Cardiac septum (tissue), 1 donor: ENCODE measurements at places on chromosomes 12 and 14.

- DNase-seq: no peak
Measured at GRCh38 chr12:7134396-7135166, 4.4 kb downstream of the CLSTN3 start.

- no peak for DNase-seq
Measured at GRCh38 chr12:120417917-120418580, 19.9 kb upstream of the COX6A1 start.

DNA sequence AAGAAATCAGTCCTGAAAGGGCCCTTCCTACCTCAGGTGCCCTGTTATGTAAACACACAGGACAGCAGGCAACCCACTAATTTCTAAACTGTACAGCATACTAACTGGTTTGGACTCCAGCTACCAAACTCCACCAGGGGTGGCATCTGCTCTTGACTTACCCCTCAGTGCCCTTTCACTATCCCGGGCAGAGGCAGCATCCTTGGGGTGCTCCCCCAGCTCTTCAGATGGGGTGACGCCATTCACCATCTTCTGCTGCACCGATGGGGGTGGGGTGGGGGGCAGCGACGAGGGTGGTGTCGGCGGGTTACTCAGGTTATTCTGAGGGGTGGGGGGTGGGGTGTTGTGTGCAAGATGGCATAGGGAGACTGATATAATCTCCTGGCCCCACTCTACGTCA is 11.5 kb upstream of the PRKAG1 start:
- no peak for DNase-seq

DNA sequence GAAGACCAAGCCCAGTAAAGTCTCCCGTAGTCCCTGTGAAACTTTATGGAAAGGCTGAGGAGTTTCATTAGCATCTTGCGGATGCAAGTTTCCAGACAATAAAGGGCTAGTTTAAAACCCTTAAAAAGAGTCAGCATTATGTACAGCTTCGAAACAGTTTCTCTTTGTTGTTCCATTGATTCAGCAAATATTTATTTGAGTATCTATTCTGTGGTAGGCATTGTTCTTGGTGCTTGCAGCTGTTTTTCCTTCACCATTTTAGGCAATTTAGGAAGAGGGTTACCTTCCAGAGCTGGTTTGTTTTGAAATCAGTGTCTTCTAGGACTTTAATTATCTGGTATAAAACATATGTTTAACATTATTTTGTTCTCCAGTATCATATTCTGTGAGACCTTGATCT is 1.5 kb downstream of the SLIRP start:
- DNase-seq: no peak

GRCh38 chr12:69338120-69338859 is 9.9 kb upstream of the LYZ start:
- no peak for DNase-seq

GRCh38 chr14:20836668-20837338 is 34.2 kb upstream of the RNASE1 start:
- no peak for DNase-seq

GRCh38 chr12:124477107-124477915 is 90.1 kb downstream of the NCOR2 start:
- no peak for DNase-seq

GRCh38 chr14:24206260-24207103 is 986 bp downstream of the TSSK4 start:
- DNase-seq: no peak

DNA sequence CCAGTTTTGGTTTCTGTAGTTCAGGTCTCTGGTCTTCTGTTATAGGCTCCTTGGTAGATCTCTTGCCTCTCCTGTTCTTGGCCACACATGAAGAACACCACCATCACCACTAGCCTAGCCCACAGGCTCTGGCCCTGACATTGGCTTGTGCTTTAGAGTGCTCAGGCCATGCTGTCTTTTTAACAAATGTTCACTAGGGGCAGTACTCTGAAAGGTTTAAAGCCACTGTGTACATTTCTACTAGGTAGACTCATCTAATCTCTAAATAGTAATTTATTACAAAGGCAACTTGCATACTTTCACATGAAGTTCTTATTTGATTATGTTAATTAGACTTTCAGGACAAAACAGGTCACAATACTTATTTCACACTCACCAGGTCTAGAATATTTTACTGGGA is 38.3 kb downstream of the PDE6H start:
- no peak for DNase-seq

- DNase-seq: peak; percentile 39
Measured at GRCh38 chr12:1803736-1804135, 16.6 kb upstream of the LRTM2 start.

- no peak for DNase-seq
Measured at GRCh38 chr12:119870457-119870856, 6.7 kb downstream of the CIT start.

DNA sequence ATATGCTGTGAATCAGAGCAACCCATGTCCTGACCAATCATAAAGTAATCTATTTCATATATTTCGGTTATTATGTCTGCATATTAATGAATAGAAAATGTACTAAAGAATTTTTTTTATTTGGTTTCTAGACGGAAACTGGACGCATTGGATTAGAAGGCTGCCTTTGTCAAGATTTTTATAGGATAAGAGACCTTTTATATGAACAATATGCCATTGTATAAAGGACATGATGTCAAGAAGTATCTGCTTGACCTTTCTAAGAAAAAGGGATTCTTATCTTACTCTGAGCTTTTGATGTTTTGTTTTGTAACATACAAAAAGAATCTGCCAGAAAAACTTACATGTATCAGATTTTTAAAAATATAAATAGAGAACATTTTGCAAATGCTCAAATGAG is 39.8 kb downstream of the CPSF2 start:
- DNase-seq: no peak

DNA sequence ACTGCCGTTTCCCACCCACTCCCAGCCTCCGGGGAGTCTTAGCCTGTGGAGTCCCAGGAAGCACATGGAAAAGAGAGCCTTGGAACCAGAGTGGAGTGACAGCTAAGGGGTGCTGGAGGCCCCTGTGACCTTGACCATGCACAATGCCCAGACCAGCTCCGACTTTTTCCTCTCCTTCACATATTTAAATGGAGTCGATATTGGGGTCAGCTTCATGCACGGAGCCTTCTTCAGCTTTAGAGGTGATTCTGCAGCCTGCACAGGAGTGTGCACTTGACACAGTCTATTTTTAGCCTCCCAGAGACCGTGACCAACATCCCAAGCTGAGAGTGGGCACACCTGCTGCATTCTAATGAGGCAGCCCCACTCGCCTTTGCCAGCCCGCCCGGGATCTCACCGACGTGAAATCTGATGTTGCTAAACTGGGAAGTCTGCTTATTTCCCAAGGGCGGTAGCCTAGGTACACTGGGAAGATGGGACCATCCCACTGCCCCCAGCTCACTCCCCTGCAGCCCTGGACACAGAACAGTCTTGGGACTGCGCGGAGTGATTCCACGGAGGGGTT is 47.5 kb downstream of the PRMT8 start:
- no peak for DNase-seq

DNA sequence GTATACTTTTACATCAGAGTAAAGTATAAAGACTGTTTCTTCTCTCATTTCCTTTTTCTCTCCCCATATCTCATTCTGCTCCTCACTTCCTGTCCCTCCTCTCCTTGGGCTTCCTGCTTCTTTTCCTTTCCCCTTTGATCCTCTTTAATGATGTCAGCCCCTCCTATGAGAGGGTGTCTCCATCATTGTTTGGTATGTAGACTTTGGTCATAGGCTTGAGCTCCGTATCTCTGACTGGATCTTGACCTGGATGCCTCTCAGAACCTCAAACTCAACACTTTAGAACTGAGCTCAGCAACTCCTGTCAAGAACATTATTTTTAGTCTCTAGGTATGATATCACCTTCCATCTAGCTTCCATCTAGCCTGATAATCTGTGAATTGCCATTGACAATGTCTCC is 50.3 kb downstream of the AKAP6 start:
- DNase-seq: no peak

- DNase-seq: no peak
Measured at GRCh38 chr14:95294320-95294719, 25.4 kb downstream of the CLMN start.

GRCh38 chr14:32560209-32560857 is 231.2 kb downstream of the AKAP6 start:
- DNase-seq: no peak

- no peak for DNase-seq
Measured at GRCh38 chr12:42473561-42473960, 116.0 kb downstream of the PRICKLE1 start.

GRCh38 chr14:88955455-88955854 is 131.0 kb downstream of the TTC8 start:
- DNase-seq: no peak

DNA sequence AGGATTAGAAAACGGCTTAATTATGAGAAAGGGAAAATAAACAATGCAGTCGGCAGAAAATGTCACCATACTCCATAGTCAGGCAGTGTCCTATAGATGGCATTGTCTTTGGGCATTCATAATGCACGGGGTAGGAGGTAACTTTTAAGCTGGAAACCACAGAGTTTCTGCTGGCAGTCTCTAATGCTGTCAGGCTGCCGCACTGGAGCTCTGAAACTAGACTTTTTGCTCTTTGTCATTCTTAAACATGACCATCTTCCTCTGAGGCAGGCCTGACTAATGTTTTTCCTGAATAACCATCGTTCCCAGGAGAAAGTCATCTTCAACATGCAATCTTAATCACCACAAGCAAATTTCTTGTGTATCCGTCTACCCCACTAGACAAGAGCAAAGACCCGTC is 108.8 kb downstream of the ETNK1 start:
- no peak for DNase-seq

- DNase-seq: no peak
Measured at GRCh38 chr14:31070431-31070830, 44.3 kb upstream of the STRN3 start.

GRCh38 chr14:30387871-30388270 is 171.1 kb upstream of the G2E3 start:
- DNase-seq: no peak

DNA sequence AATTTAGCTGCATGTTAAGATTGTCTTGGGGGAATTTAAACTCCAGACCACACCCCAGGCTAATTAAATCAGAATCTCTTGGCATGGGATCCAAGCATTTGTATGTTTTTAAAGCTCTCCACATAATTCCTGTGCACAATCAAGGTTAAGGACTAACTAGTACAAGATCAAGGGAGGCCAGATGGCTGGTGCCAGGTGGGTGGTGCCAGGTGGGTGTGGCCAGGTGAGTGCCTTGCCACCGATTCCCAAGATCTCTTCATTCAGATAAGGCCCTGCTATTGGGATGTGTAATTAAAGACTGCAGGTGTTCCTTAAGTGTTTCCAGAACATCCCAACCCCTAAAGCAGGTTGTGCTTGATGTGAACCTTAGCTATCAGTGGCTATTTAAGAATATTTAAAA is 75.1 kb downstream of the NRXN3 start:
- no peak for DNase-seq

- DNase-seq: no peak
Measured at GRCh38 chr12:121560392-121561008, 20.3 kb downstream of the KDM2B start.

DNA sequence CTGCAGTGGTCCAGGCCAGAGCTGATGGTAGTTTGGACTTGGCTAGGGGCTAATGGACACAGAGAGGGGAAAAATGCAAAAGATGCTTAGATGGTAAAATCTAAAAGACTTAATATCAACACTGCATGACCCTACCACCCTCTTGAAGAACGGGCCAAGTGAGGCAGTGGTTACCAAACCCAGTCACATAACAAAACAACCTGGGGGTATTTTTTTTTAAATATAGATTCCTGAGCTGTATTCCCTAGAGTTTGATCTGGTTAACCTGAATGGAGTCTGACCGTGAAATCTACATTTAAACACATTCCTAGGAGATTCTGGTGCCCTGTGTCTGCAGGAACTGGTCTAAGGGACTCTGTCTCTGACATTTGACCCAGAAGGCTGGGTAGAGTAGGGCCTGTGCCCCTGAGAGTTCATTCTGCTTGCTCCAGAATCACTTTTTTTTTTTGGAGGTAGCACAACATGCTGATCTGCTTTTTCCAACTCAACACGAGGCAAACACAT is 15.7 kb downstream of the ABHD4 start:
- DNase-seq: no peak

DNA sequence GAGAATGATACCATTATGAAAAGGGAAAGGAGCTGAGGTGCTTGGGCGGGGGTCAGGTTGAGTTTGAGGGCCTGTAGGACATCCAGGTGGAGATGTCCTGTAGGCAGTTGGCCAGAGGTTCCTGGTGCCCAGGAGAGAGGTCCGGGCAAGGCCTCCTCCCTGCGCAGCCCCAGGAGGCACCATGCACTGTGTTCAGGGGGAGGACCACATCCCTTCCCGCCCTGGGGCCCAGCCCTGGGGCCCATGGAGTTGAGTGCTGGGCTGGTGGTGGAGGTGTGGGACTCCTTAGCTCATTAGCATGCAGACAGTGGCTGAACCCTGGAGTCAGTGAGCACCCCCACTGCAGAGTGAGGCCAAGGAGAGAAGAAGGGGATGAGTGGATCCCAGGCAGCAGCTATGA is 5.7 kb upstream of the FAIM2 start:
- peak; percentile 55 for DNase-seq

DNA sequence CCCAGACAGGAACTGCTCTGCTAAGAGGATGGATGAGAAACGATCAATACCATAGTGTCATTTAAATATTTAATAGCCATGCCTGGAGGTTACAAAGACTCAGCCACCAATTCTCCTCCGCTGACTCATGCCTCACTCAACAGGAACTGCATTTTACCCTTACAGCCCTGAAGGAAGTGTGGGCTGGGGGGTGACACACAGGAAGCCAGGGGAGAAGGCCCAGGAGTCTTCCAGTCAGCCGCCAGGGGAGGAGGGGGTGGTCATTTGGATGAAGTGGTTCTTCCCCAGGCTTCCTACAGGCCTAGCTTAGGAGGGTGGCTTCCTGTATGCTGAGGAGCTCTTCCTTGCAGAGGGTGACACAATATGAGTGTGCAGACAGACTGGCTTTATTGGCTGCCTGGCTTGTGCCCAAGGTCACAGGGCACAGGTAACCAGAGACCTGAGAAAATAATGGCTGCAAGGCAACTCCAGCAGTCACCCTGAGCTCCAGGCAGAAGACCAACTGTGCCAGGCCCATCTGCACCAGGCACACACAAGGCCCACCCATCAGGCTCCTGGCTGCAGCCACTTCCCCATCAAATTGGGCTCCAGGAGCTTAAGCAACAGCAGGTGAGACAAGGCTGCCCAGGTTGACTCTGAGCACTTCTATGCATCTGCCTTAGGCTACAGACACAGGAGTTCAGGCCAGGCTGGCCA is 30.6 kb upstream of the RPLP0 start:
- peak; percentile 93 for DNase-seq

- no peak for DNase-seq
Measured at GRCh38 chr14:92603309-92604242, 90.0 kb downstream of the RIN3 start.

- no peak for DNase-seq
Measured at GRCh38 chr12:69663726-69664125, 35.4 kb downstream of the BEST3 start.

DNA sequence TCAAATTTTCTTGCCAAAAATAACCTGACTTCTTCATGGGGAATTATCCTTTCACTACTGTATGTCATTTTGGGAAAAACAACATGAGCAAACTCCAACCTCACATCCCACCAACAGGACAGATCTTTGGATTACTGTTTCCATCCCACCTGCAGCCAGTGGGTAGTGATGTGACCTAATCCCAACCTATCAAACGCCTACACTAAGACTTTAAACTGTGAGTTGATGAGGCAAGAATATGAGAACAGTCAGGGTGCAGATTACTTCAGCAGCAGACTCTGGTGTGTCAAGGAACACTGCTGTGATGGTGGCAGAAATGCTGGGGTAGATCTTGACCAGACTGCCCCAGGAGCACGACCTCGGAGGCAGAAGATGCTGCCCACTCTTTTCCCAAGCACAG is 293.2 kb downstream of the DUSP6 start:
- DNase-seq: no peak
